Activated T-helper 17 cell treated with anti-CD3 and anti-CD28 coated beads, Interleukin-2, amount 50 U/mL, for 72 hours (primary cell): ENCODE measurements at places on chromosomes 7 and 10.

DNA sequence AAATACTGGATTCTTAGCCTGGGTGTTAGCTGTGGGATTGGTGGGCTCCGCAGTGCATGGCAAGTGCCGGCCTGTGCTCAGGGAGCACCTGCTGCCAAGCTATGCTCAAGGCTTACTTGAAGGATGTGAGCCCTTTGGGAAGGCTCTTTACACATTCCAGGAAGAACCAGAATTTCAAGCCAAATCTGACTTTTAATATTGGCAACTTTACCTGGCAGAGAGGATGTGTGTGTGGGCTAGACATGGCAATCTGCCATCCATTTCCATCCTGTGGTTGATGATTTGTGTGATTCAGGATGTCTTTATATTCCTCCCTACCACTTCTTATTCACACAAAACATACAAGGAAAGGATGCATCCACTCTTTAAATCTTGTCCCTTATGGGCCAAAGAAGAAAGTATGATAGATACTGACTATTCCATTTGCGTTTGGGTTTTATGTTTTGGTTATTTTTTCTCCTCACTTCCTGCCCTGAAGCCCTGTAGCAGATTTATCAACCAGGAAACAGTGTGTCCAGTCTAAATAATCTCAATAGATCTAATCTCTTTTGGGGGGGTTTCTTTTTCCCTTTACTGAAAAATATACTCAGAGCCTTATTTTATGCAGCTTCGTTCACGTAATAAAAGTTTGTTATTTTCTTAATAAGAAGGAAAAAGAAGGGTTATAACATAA, 247.1 kb downstream of the COBL start:
- ATAC-seq: no peak

GRCh38 chr10:114940735-114941134, 2.7 kb downstream of the TRUB1 start:
- ATAC-seq: no peak

DNA sequence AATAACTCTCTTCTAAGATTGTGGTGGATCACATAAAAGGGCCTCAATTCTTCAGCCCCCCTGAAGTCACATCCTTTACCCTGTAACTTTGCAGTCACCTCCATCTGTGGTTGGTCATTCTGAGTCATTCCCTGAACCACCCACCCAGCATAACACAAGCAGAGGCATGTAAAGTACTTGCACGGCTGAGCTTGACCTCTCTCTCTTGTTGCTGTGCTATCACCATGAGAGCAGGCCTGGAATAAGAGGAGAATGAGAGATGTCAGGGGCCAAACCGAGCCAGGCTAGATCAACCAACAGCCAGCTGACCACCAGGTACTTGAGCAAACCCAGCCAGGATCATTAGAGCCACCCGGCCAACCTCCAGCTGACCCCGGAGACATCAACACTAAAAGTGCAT, 13.5 kb upstream of the STK17A start:
- ATAC-seq: peak; percentile 33

- no peak for ATAC-seq
These were observed 6.3 kb downstream of the PRF1 start for GRCh38 chr10:70596110-70596798.
